ENCODE measurements at places on chromosomes 4 and X.

DNA sequence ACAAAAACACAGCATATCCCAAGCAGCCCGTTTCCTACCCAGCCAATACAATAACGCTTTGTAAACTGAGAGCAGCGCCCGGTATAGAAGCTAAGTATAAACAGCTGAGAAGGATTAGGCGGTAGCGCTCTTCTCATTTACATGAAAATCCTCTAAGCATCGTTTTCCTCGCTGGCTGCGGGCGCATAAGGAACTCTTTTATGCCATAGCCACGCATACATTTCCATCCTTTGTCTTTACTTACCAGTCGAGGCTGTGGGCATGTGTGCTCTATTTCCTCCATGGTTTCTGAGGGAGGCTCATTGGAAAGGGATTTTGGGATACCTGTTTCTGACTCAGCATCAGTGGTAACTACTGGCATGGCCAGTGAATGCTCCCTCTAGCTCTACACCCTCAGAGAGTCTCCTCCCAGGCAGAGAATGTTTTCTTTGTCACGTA is 383 bp downstream of the PCYT1B start:
- DNase-seq = no peak

DNA sequence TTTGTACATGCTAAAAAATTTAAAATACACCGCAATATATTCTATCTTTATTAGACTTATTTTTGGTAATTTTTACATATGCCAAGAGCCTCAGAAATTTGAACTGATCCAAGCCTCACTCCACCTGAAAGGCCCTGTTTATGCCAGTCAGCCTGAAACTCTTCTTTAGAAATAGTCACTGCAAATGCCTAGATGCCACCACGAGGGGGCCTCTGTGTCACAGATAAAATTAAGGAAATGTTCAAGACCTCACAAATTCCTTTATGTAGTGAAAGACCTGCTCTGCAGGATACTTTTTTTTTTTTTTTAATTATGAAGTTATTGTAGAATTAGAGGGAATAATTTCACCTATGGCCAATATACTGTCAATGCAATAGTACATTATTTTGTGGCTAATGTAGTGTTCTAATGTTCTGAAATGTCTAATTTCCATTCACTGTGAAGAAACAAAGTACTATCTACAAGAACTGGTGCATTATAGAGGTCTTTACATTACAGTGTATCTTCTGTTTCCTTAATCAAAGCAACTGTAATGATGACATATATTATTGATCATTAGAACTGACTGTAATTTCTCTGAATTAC is 69.8 kb downstream of the DTHD1 start:
- DNase-seq = peak; percentile 77

- DNase-seq = no peak
These were observed 31.8 kb upstream of the CWH43 start for GRCh38 chr4:48954314-48954713.

DNA sequence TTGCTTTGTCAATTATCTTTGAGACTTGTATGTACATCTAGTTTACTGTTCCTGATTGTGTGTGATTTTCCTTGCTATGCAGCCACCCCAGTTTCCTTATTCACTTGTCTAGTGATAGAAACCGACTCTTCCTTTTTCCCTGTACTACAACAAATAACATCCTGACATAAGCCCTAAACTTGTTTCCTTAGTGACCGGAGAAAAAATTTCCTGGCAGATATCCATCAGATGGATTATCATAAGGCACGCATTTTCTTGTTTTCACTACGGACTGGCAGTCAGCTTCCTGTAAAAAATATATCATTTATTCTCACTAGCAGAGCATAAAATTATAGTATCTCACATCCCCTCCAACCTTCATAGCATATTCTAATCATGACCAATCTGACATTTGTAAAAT is 410.7 kb downstream of the CENPC start:
- no peak for DNase-seq

DNA sequence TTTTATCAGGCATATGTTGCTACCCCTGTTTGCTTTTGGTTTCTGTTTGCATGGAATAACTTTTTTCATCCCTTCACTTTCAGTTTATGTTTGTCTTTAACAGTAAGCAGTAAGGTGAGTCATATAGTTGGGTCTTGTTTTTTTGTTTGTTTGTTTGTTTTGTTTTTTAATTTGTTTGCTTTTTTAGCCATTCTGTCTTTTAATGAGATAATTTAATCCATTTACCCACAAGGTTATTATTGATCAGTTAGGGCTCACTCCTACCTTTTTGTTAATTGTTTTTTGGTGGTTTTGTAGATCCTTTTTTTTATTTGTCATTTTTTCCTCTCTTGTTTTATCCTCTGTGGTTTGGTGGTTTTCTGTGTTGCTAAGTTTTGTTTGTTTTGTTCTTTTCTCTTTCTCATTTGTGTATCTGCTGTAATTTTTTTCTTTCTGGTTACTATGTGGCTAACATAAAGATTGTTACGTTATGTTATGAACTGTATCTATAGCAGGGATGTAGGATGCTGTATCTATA is 379.5 kb upstream of the MAD2L1 start:
- no peak for DNase-seq

GRCh38 chr4:154435895-154436294 is 55.7 kb downstream of the DCHS2 start:
- DNase-seq = no peak

DNA sequence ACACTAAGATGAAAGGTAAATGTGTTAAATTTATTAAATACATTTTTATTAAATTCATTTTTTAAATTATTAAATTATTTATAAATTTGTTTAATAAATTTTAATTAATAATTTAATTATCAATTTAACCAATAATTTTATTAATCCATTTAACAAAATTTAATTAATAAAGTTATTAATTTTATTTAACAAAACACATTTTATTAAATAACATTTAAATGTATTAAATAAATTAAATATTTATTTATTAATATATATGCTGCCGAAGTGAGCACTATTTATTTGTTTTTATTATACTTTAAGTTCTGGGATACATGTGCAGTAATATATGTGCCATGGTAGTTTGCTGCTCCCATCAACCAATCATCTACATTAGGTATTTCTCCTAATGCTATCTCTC is 719.5 kb downstream of the TRIML1 start:
- DNase-seq = no peak

DNA sequence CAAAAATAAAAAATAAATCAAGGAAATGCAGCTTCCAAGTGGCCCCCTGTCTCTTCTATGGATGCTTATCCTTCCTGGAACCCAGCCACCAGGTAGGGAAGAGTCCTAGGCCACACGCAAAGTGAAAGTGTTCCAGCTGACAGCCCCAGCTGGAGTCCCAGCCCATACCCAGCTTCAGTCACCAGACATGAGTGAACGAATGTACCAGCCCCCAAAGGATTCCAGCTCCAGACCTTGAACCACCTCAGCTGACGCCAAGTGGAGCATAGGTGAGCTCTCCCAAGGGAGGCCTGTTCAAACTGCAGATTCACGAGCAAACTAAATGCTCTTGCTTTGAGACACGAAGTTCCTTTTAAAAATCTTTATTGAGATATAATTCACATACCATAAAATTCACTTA is 62.0 kb downstream of the BCOR start:
- no peak for DNase-seq

GRCh38 chr4:94852616-94853015 is 94.9 kb downstream of the BMPR1B start:
- DNase-seq = no peak

DNA sequence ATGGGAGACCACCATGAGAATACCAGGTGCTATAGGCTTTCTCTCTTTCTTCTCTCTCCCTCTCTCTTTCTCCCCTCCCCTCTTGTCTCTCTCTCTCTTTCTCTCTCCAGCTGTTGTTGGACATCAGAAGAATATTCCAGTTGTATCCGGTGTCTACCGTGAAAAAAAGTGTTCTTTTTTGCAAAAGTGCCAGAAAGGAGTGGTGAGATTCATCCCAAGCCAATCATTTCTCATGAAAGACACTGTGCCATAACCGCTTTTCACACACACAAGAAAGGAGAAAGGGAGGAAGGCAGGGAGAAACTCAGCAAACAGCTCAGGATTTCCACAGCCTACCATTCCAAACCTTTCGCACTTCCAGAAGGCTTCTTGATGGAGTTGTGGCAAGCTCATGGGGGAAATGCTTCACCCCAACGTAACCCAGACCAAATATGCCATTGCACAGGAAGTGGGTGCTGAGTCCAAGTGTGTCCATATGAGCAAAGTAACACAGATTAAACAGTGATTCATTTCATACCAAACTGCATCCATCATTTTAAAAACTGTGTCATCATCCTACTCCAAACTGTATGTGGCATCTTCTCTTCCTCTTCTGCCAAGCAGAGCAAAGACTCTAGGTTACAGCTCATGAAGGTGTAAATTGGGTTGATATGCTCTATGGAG is 224.0 kb downstream of the APBB2 start:
- peak; percentile 57 for DNase-seq

- no peak for DNase-seq
These were observed 23.3 kb downstream of the ZNF280C start for GRCh38 chrX:130245441-130245840.

DNA sequence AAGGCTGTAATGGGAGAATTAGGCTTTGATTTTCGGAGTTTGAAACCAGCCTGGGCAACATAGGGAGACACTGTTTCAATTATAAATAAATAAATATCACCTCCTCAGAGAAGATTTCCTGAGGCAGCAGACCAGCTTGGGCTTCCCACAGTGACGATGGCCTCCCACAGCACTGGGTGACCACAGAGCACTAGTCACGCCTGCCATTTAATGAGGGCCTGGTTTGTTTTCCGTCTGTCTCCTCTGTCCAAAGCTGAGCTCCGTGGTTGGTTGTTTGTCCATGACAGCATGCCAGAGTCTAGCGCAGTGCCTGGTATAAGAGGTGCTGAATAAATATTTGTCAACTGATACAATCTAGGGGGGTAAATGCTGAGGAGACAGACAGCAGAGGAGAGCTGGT is 10.4 kb upstream of the PDGFRA start:
- no peak for DNase-seq

DNA sequence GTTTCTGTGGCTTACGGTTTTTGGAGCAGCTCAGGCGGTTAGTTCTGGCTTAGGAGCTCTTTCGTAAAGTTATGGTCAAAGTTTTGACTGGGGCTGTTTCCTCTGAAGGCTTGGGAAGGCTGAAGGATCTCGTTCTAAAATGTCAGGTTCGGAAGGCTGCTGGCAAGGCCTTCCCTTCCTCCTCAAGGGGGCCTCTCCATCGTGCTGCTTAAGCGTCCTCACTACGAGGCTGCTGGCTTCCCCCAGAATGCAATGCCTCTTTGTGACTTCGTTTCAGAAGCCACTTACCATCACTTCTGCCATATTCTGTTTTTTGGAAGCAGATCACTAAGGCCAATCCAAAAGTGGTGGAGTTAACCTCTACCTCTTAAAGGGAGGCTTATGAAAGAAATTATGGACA is 1196.4 kb upstream of the TENM3 start:
- no peak for DNase-seq

DNA sequence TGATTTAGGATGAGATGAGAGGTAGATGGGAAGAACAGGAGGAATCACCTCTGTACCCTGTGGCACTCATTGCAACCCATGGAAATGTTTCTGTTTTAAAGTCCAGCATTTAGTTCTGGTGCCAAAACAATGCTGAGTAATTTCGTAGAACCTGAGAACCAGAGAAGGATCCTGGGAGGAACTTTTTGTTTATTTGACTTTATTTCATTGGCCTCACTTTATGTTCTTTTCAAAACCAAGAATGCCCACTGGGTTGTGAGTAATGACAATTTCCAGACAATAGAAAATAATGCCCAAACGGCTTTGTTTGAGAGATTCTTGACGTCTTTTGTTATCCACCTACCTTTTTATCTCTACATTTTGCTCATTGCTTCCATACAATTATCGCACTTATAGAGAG is 111.3 kb downstream of the SHROOM3 start:
- no peak for DNase-seq
